ENCODE measurements at places on chromosomes 5 and 9.

GRCh38 chr5:252546-252945 lies 18.9 kb upstream of the PDCD6 start:
- no peak for DNase-seq

GRCh38 chr5:130198927-130199326 lies 294.7 kb downstream of the CHSY3 start:
- DNase-seq, result no peak

DNA sequence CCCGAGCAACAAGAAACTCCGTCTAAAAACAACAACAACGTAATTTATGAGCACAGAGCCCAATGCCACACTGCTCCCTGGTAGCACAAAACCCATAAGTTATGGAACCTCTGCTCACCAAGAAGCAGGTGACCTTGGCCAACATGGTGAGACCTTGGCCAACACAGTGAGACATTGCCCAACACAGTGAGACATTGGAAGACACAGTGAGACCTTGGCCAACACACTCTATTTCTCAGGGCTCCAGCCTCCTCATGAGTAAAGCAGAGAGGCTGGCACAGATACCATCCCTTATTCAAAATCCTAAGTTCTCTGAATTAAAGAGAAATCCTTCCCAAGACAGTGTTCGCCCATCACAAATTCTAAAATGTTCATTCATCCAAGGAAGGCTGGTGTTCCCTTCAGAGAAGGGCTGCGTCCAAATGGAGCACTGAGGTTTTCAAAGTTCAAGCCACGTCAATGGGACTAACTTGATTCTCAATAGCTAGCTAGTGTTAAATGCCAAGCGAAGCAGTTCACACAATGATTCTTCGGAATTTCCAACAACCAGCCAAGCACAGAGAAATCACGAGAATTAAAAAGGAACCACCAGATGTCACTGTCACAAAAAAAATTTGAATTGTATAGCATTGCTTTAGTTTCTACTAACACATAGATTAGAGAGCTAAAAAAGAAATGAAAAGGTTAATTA lies 29.5 kb downstream of the TTC39B start:
- no peak for DNase-seq

- DNase-seq, result no peak
These were observed 1060.6 kb upstream of the ACO1 start for GRCh38 chr9:31323726-31324444.

GRCh38 chr5:74433896-74434829 lies 206.4 kb downstream of the ENC1 start:
- no peak for DNase-seq

DNA sequence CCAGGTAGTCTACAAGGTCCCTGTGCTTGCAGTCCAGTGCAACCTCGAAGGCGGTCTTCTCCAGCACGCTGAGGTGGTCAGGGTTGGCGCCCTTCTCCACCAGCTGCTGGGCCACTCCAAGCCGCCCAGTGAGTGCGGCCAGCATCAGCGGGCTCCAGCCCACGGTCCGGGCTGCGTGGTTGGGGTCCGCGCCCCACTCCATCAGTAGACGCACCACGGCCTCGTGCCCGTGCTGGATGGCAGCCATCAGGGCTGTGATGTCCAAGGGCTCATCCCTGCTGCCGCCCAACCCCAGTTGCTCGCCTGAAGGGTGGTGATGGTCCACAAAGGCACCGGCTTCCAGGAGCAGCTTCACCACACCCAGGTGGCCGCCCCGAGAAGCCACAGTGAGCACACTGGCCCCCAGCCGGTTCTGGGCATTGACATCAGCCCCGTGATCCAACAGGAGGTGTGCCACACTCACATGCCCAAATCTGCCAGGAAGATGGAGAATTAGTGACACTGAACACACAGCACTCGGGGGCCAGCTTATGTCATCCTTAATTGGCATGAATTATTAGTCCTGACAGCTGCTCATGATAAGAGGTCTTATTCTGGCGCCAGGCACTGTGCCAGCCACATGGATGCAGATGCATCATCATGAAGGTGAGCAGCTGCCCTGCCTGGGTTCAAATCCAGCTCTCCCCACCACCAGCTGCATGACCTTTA lies 6.1 kb downstream of the ANKS6 start:
- DNase-seq, result no peak

DNA sequence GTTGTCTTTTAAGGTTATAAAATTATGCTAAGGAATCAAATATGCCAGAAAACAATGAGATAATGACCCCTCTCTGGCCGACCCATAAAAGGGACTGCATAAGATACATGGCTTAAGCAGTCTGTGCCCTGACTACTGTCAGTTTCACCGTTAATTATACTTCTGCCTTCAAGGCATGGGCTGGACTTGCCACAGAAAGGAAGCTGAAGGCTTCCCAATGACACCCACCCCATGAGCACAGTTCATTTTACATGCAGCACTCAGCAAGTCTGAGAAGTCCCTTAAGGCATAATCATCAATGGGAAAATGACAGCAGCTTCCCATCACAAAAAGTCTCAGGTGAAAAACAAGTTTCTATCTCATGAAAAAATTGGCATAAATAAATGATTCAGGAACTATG lies 175.6 kb downstream of the GLIS3 start:
- no peak for DNase-seq

GRCh38 chr9:105439428-105439827 lies 8.4 kb upstream of the FSD1L start:
- no peak for DNase-seq

DNA sequence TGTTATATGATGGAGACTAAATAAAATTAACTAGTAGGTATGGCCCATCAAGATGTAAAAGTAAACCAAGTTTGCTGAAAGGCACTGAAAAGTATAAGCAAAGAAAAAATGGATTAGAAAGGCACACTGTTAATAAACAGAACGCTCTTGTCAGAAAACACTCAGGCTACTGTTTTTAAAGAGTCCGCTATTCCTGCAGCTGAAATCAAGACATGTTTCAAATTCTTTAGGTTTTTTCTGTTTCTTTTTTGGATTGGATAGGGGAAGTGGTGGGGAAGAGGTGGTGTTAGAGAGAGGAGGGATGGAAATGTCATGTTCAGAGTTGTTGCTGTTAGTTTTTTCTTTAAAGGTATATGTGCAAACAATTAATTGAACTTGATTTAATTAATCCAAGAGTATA lies 17.5 kb downstream of the OSTF1 start:
- no peak for DNase-seq

DNA sequence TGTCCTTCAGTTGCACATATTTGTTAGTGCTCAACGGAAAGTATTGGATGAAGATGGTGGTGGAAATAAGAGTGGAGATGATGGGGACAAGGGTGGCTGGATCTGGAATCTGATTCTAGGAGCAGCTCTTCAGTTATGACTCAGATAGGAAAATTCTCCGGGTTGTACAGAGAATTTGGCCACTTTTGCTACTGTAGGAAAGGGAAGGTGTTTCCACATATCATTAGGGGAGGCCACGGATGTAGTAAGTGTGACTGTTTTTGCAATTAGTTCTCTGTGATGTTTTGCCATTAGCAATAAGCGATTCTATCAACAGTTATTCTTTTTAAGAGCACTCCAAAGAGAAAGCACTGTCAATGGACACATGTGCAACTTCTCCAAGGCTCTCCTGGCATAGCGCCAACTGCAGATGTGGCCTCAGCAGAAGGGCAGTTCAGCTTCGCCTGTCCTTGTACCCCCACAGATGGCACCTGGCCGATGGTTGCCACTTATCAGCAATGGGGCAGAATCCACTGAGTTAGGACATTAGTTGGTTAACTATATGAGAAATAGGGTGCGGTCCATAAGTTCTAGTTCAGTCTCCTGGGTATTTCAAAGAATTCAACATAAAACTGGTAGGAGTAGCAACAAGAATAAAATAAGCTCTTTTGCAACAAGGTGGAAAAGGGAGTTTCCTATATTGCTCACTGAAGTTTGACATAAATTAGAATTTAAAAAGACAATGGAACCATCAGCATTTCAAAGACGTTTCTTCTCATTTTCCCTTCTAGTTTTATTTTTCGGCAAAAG lies 96.3 kb downstream of the ARSB start:
- no peak for DNase-seq

DNA sequence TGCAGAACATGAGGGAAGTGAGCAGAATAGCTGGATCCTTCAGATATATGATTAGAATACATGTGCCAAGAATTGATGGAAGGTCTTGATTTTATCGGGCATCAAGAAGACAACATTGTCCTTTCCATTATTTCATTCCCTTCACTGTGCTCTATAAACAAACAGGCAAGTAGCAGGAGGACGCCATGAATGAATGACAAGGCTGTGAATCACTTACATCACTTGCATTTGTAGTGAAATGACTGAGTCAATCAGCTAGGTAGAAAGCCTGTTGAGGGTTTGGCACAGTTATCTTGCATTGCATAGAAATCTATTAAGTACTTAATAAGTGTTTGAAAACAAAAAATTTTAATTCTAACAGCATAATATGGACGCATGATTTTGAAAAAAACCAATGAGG lies 548.8 kb upstream of the IZUMO3 start:
- DNase-seq, result no peak

DNA sequence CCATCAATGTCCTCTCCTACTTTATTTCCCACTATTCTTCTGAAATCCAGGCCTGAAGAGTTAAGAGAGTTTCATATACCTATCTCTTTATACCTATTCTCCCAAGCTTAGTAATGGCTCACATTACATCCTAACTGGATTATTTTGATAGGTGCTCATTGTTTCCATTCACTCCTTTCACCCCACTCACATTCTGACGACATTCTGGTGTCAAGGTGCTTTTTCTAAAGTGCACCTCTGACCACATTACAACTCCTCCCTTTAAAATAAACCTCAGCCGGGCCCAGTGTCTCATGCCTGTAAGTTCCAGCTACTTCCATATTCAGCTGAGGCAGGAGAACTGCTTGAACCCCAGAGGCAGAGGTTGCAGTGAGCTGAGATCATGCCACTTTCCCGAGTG lies 417.1 kb downstream of the BNC2 start:
- DNase-seq, result no peak

GRCh38 chr9:131739133-131739958 lies 530 bp downstream of the RAPGEF1 start:
- DNase-seq, result no peak

DNA sequence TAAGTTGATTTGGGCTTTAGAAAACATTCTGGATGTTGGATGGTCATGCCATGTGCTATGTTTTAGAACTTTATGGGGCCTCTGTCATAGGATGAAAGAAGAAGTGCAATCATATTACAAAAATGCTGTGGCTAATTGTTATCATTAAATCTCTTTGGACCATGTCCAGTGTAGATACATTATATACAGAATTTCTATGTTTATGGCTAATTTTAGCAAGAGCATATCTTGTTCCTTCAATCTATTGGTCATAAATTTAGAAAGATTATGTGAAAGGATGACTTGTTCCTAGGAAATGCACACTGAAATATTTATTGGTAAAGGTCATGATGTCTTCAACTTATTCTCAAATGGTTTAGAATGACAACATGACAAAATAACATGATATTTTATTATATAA lies 42.4 kb upstream of the ELL2 start:
- no peak for DNase-seq

- no peak for DNase-seq
These were observed 143.6 kb downstream of the CDH9 start for GRCh38 chr5:26894719-26895263.

- DNase-seq, result no peak
These were observed 278.1 kb downstream of the ICE1 start for GRCh38 chr5:5700549-5700948.

GRCh38 chr5:16536246-16536645 lies 70.6 kb upstream of the ZNF622 start:
- no peak for DNase-seq

GRCh38 chr9:130054325-130054786 lies 650 bp downstream of the GPR107 start:
- no peak for DNase-seq

DNA sequence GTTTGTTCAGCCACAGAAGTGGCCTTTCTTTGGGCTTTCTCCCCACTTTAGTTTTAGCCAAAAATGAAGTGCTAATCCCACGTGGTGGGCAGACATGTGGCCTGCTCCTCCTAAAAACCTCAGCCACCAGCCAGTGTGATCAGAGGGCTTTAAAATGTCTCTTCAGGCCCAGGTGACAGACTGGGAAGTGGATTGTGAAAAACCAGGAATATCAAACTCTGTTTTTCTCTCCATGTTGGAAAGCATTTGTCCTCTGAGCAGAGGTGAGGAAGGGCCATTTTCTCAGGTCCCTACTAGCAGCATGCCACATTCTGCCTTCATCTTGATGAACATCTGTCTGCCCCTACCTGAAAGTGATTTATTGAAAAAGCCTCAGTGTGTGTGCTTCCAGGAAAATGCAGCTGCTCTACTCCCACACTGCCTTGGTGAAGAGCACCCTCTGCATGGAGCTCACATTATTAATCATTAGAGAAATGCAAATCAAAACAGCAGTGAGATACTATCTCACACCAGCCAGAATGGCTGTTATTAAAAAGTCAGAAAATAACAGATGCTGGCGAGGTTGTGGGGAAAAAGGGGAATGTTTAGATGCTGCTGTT lies 181.2 kb upstream of the DMAC1 start:
- DNase-seq, result no peak

DNA sequence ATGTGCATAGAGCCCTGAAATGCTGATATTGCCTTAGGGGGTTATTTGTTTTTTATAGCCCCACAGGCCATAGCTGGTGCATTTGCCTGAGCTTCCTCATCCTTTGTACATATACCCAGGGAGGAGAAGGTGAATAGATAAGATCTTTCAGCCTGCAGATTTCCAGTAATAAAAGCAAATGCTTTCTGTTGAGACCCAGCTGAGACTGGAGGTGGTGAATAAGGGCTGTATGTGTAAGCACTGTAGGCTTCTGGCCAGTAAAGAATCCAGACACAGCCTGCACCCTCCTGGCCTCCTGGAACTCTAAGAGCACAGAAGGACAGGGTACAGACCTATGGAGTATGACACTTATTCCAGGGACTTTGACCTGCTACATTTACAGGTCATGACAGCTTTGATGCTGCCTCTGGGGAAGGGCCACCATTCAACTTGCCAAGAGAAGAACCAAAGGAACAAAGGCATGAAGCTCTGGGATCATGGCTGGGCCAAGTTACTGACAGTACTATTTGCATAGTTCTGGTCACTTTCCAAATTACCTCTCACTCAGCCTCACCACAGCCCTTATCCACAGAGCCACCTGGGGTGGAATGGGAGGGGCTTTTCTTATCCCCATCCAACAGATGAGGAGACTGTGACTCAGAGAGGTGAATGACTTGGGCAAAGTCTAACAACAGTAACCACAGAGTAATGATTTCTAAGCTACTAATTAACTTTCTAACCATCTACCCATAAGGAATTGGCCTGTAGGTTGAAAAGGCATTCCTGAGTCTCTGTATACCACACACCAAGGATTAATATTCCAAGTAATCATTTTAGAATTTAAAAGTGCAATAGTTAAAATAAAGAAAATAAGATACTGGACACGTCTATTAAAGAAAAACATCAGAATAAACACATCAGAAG lies 604.5 kb upstream of the KLF4 start:
- no peak for DNase-seq

DNA sequence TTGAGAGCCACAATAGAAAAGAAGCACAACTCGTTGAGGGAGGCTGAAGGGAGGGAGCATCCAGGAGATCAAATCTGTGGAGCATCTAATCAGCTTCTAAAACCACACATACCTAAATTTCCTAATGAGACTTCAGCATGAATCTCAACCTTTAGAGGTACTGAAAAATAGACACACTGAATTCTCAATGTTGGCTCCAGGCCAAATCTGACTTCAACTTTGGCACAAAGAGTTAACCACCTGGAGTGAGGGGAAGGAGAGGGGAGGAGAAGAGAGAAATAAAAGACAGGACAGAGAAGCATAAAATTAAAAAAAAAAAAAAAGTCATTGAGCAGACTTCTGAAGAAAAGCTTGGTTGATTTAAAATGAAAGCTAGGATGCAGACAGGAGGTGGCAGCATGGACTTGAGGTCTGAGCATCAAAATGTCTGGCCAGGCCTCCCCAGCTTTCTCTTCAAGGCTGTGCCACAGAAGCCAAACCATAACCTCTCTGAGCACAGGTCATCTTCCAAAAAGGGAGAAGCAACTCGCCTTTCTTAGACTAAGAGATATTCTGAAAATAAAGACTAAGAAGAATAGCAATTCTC lies 205.6 kb downstream of the DENND1A start:
- no peak for DNase-seq

All from NCI-H774 (cell line).